ENCODE measurements at places on chromosomes 5 and 9. TPM values are rescaled to one million over a fixed set of nuclear protein-coding genes. Genes with fewer than 3 reads are reported as not detected.

DNA sequence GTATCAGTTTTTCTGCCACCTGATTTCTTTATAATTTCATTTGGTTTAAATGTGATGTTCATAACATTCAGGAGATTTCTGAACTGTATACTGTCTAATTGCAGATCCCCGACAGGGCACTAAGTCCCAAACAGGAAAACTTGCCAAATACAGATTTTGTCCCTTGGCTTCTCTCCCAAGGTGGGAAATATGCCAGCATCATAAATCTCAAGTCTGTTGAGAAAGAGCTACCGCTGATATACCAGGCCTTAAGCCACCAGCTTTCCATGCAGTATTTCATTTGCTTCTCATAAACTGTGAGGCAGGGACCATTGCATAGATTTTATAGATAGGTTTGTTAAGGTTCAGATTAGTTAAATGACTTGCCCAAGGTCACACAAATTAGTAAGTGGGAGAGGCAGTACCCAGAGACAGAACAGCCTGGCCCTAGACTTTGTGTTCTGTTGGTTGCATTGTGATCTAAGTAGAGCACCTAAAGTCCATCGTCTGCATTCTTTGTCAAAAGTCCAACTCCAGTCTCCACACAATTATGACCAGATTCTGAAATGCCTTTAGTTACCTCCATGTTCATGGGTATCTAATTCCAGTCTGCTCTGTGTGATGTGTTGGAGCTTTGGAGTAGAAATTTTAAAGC lies 16.2 kb downstream of the GPR21 start:
- no peak for DNase-seq

DNA sequence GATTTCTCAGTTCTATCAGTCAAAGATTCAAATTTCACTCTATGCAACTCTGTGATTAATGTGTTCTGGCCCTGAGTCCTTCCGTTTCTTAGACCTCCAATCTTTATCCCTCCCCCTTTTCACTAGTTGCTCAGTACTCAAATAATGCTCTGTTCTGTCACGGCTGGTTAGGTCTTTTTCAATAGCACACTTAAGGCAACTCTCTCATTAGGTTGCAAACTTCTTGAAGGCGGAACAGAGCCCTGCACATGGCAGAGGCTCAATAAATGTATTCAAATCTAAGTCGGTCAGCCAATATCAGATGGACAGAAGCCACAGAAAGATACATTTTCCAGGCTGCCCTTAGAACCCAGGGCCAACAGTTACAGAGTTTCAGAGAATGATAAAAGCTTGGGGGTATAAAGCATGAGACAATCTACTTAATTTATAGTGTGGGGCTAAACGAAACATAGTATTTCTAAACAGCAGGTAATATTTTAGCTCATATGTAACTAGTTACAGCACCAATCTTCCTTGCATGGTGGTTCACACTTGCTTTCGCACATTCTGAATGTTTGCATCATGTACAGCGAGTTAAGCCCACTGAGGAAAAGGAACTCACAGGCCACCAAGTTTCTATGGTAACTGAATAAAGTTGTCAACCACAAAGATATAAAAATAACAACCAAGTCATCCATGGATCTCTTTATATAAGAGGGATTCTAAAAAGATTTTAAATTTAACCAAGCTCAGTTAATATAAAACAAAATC lies 67.1 kb upstream of the GOLPH3 start:
- DNase-seq: no peak

- DNase-seq: no peak
Observed at GRCh38 chr9:137156567-137157375, 13.1 kb downstream of the LRRC26 start.

- DNase-seq: no peak
Observed at GRCh38 chr9:89096807-89097206, 81.8 kb downstream of the SHC3 start.

GRCh38 chr5:175887463-175887862 lies 16.1 kb downstream of the CPLX2 start:
- DNase-seq: no peak

GRCh38 chr5:15021266-15022046 lies 149.9 kb upstream of the ANKH start:
- no peak for DNase-seq

GRCh38 chr9:23551311-23551721 lies 274.7 kb downstream of the ELAVL2 start:
- DNase-seq: no peak

GRCh38 chr5:150186137-150186536 lies 3.7 kb upstream of the SLC6A7 start:
- no peak for DNase-seq

DNA sequence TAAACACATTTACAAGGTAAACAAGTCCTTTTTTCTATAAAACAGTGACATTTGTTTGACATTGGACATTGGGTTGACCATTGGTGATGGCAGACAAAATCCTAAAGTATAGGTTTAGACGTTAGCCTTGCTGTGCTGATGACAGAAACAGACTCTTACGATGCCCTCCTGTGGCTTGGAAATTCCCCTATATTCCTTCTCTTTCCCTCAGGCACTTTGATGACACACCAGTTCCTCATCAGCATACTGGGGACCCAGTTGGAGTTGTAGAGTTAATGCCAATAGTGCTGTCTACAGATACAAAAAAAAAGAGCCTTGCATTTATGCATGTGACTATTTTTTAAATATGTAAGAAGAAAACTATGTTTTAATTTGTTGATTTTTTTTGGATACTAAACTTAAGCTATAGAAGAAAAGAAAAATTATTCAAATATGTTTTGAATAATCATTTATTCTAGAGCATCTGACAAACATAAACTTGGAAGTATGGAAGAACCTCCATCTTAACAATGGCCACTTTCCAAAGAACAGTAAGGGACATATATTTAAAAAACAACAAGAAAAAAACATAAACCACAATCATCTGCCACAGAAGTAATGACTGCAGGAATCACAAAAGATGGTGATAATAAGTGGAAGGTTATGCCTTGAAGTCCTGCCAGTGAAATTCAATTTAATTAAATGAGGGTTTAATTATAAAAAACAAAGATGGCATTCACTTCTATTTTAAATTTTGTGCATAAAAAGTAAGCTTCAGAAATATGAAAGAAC lies 75.6 kb upstream of the SNCAIP start:
- DNase-seq: no peak

DNA sequence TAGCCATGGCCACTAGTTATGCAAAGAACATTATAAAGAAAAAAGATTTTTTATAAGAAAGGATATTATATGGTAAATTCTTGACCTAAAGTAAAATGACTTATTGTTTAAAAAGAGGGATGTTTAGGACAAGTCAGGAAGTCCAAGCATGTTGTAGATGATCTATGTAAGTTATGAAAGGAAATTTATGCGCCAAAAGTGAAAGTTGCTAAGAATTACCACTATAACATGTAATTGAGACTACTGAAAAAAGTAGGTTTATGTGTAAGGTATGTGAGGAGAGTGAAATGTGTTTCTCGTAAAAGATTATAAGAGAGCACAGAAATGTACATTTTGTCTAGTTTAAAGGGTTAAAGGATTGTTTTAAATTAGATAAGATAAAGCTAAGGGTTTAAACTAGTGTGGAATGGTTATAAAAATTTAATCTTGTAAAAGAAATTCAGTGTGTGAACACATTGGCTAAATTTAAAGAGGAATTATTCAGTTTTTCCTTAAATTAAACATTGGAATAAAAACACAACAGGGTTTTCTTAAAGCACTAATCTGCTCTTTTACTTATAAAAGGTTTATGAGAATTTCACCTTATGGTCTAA lies 1100.4 kb upstream of the EDIL3 start:
- no peak for DNase-seq

GRCh38 chr5:181217111-181217802 lies 5.8 kb upstream of the TRIM41 start:
- peak; percentile 75 for DNase-seq

GRCh38 chr5:126462239-126463014 lies 39.2 kb downstream of the GRAMD2B start:
- DNase-seq: no peak

- no peak for DNase-seq
Observed at GRCh38 chr9:105242062-105242461, 2.4 kb upstream of the SLC44A1 start.

- no peak for DNase-seq
Observed at GRCh38 chr5:136030956-136031611, 2.3 kb downstream of the TGFBI start.

GRCh38 chr9:129752900-129753729 lies at the start of gene PTGES:
Gene PTGES, minus strand, starts transcription at chr9:129753042. Its CDS starts 30 bp downstream, at chr9:129753012.
- DNase-seq: peak; percentile 77

DNA sequence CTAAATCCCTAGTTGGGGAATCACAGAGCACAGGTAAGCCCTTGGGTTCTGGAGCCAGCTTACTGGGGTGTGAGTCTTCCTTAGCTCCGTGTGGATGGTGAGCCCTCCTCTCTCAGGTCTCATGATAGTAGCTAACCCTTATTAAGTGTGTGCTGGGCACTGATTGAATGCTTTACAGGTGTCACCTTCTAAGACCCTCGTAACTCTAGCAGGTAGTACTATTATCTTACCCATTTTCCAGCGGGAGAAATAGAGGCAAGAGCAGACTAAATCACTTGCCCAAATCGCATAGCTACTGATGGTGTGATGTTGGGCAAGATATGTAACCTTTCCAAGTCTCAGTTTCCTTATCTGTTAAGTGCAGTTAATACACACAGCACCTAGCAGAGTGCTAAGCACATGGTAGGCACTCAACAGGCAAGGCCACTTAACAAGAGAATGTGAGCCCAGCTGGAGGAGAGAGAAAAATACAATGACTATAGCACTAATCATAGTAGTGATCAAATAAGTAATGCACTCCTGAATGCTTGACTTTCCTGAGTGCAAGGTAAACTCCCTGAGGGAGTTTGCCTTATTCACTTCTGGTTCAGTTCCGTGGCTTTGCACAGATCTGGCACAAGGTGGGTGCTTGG lies at the start of gene DCANP1:
Gene DCANP1 (minus strand): TSS at position 51 of the 632 bp plus-strand sequence. CDS start 240 bp downstream, outside the sequence.
- DNase-seq: no peak

DNA sequence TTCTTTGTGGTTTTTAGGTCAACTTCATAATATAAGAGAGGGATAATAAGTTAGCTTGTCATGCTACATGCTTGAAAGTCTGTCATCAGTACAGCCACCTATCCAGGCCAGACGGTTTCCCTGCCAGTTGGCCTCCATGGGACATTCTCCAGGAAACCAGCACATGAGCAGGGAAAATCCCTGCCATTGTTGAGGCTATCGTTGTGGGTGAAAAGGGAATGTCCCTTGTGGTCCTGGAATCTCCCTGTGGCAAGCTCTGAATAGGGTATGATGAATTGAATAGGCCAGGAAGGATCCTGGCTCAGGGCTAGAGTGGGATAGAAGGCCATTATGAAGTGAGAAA lies 12.3 kb downstream of the F2RL1 start:
- no peak for DNase-seq

GRCh38 chr5:138503487-138504270 lies 38.4 kb downstream of the EGR1 start:
- no peak for DNase-seq

- no peak for DNase-seq
Observed at GRCh38 chr9:131863306-131863896, 123.5 kb upstream of the RAPGEF1 start.

DNA sequence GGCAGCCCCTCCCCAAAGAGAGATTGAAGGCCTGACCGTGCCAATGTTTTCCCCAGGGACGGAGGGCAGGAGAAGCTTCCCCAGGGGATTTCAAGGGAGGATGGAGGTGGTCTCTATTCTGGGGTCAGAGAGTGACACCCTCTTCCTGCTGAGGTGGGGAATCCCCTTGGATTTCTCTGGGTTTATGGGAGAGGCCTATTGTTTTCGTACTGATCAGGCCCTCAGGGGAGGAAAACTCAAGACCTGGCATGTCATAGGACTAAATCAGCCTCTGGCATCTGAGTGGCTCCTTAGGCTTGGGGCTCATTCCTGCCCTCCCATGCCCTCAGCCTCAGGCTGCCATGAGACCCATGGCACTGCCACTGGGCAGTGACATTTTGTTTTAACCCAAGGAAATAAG lies 44.6 kb downstream of the IRF1 start:
- no peak for DNase-seq

DNA sequence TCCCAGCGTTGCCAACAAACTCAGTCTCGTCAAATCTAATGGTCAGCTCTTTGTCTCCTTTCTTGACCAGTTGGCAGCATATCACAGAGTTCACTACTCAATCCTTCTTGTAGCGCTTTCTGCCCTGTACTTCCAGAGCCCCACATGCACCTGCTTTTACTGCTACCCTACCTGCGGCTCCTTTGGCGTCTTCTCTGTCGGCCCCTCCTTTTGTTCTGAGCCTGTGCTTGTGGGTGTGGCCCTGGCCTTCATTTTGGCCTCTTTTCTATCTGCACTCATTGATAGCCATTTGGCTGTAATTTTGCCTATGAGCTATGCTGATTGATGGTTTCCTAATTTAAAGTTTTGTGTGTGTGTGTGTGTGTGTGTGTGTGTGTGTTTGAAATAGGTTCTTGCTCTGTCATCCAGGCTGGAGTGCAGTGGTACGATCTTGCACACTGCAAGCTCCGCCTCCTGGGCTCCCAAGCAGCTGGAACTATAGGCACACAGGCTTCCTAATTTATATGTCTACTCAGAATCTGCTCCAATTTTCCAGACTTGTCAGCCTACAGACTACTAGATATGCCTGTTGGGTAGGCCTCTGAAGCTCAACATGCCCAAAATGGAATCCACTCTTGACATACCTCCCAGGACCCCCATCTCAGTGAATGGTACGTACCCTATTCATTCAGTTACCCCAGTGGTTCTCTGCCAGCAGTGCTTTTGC lies 32.3 kb downstream of the ARPC5L start:
- DNase-seq: no peak

DNA sequence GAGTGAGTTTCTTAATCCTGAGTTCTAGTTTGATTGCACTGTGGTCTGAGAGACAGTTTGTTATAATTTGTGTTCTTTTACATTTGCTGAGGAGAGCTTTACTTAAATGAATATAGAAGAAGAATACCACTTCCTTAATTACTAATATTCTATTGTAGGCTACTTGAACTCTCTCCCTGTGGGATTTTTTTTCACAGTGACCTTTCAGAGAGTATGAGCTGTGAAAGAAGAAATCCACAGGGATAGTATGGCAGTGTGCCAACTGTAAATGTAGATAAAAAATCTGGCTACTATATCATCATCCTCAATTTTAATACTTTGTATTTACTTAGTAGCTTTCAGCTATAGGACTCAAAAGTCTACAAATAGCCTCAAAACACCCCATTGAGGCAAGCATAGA lies 67.3 kb downstream of the COMMD10 start:
- DNase-seq: no peak

GRCh38 chr5:143114481-143114880 lies 289.0 kb downstream of the NR3C1 start:
- DNase-seq: no peak

DNA sequence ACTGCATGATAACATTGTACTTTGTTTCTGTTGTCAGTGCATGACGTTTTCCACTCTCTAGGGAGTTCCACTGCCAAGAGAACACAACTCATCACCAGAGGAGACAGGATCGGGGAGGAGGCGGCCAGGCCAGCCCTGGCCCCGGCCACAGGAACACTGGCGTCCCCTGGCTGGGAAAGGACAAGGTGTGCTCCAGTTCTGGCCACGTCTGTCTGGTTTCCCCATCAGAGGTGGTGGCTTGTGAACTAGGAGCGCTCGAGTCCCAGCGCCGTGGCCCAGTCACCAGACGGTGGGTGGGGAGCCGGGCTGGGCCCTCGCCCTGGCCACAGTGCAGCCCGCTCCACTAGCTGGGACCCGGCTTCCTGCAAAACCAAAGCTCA lies 211.9 kb upstream of the IRX4 start:
- DNase-seq: peak; percentile 39

CD274 gene
- polyA plus RNA-seq: 2.5 TPM

LCN9 gene
- not detected for polyA plus RNA-seq

DND1 gene
- 0.61 TPM for polyA plus RNA-seq

LIX1 gene
- polyA plus RNA-seq: under 0.01 TPM

CSF2 gene
- polyA plus RNA-seq: 0.14 TPM

TYRP1 gene
- polyA plus RNA-seq: 1.9 TPM

GPR21 gene
- 0.12 TPM for polyA plus RNA-seq

SLC1A1 gene
- 0.43 TPM for polyA plus RNA-seq

SELENOP gene
- polyA plus RNA-seq: 152 TPM

DAB2IP gene
- polyA plus RNA-seq: 14.4 TPM

AGXT2 gene
- polyA plus RNA-seq: not detected
